Bronchial epithelial cell (primary cell): ENCODE measurements at places on chromosomes 4 and X.

GRCh38 chr4:62232814-62233213 is 1032.7 kb downstream of the ADGRL3 start:
- no peak for DNase-seq

DNA sequence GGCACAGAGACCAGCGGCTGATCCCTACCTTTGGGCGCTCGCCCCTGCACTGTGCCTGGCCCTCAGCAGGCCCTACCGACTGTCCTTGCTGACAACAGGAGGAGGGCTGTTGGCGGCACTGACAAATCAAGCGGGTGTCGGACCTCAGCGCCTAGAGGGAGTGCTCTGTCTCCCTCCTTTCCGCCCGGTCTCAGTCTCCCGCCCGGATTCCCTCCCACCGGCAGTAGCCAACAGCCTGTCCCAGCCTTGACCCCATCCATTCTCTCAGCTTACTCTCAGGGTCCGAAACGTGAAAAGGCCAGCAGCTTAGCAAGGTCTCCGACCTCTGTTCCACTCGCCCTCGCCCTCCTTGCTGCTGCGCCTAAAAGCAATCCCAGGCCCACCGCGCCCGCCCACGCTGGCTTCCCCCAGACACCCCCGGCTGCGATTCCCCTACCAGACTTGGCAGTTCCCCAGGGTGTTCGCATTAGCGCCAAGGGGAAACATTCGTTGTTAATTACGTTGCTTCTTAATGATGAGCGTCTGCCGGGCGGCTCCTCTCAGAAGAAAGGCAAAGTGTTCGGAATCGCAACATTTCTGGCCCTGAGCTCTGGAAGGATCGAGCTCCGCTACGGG is 96.2 kb downstream of the SOWAHB start:
- DNase-seq, result no peak

GRCh38 chr4:126004941-126005340 is 690.2 kb downstream of the FAT4 start:
- peak; percentile 60 for DNase-seq

GRCh38 chrX:46294234-46294633 is 251.0 kb downstream of the ZNF674 start:
- no peak for DNase-seq

- peak; percentile 94 for DNase-seq
Measured at GRCh38 chr4:40622913-40623312, 6.8 kb downstream of the RBM47 start.

DNA sequence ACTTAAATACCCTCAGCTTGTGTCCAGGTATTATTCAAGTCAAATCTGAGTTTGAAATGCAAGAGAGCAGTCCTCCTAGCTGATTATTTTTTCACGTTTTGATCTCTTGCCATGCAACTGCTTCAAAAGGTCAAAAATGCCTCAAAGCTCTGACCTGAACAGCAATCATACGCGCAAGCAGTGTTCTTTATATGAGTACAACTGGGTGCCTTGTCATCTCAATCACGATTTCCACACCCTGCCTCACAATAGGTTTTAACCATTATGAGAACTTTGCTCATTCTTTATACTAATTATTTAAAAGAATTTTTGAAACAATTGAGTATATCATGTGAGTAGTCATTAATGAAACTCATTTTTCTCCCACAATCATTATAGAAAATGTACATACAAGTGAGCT is 649.1 kb downstream of the DMD start:
- DNase-seq, result no peak

- DNase-seq, result no peak
Measured at GRCh38 chr4:793941-794621, 31.8 kb downstream of the CPLX1 start.

DNA sequence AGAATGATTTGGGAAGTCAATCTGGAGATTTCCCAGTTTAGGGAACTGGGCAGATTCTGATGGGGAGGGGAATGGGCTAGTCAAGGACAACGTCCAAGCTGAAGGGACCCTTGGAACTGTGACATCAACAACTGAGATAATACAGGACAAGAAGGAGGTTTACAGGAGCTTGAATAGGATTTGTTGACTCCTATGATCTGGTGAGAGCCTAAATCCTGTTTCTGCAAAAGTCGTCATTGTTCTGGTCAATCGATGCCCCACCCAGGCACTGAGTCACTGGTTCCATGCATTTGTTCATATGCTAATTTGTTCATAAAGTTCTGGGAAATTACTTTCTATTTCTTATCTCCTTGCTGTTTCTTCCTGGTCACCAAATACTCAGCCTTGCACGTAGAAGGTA is 15.3 kb upstream of the PDGFRA start:
- peak; percentile 71 for DNase-seq

GRCh38 chr4:8248091-8248490 is 21.5 kb upstream of the HTRA3 start:
- peak; percentile 46 for DNase-seq

GRCh38 chr4:55348466-55348865 is 2.4 kb downstream of the SRD5A3 start:
- DNase-seq, result peak; percentile 91

GRCh38 chr4:174373821-174374220 is 90.1 kb downstream of the CEP44 start:
- DNase-seq, result no peak

DNA sequence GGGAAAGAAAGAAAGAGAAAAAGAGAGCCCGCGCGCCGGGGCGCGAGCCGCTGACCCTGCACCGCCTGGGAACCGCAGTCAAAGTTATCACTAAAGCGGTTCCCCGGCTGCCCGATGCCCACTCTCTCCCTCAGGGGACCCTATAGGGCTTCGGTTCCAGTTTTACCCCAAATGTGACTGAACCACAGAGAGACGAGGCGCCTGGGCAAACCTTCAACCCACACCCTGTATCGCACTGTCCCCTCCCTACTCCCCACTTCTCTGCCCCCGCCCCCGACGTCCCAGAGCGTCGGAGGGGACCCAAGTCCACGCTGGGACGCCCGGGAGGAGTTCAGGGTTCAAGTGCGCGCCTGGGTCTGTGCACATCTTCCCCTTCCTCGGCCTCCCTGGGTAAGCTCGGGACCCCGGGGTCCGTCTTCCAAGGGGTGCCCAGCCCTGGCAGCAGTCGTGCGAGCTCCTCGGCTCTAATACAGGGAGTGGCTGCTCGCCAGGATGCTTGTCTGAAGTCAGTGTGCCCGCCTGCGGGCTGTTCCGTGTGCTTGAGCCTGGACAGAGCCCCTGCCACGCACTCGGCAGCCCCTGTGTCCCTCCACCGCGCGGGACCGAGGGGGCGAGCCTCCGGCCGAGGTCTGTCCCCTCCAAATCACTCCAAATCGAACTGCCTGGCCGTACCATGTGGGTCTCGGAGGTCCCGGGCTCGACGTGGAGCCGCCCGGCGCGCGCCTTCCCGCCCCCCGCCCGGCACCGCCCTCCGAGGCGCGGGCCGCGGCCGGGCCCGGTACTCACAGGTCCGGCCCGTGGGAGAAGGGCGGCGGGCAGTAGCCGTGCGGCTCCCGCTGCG is 960 bp downstream of the TRPC3 start:
- no peak for DNase-seq

- no peak for DNase-seq
Measured at GRCh38 chrX:3582451-3582850, 131.0 kb downstream of the PRKX start.

DNA sequence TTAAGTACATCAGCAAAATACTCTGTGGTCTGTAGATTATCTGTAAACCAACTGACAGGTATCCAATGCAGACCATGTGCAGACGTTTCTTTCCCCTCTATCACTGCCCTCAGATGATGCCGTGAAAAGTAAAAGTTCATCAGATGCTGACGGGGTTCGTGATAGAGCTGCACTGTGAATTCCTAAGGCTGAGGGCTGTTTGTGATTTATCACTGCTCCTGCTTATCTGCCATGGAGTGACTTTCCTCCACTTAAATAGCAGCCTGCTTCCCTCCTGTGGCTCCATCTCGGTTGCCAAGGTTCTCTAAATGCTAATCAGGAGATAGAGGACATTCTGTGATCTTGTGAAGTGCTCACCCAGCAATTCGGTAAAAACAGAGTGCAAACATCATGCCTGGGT is 89.3 kb upstream of the SRD5A3 start:
- DNase-seq, result no peak

GRCh38 chr4:10647846-10648245 is 36.7 kb downstream of the CLNK start:
- DNase-seq, result no peak

- DNase-seq, result no peak
Measured at GRCh38 chr4:114466299-114466698, 132.3 kb upstream of the UGT8 start.

GRCh38 chr4:8409264-8410065 is 31.1 kb downstream of the ACOX3 start:
- DNase-seq, result no peak

- DNase-seq, result no peak
Measured at GRCh38 chr4:128025319-128025718, 35.8 kb upstream of the LARP1B start.

- DNase-seq, result peak; percentile 68
Measured at GRCh38 chr4:40908702-40909362, 159.1 kb downstream of the NSUN7 start.

DNA sequence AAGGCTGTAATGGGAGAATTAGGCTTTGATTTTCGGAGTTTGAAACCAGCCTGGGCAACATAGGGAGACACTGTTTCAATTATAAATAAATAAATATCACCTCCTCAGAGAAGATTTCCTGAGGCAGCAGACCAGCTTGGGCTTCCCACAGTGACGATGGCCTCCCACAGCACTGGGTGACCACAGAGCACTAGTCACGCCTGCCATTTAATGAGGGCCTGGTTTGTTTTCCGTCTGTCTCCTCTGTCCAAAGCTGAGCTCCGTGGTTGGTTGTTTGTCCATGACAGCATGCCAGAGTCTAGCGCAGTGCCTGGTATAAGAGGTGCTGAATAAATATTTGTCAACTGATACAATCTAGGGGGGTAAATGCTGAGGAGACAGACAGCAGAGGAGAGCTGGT is 10.4 kb upstream of the PDGFRA start:
- DNase-seq, result no peak

DNA sequence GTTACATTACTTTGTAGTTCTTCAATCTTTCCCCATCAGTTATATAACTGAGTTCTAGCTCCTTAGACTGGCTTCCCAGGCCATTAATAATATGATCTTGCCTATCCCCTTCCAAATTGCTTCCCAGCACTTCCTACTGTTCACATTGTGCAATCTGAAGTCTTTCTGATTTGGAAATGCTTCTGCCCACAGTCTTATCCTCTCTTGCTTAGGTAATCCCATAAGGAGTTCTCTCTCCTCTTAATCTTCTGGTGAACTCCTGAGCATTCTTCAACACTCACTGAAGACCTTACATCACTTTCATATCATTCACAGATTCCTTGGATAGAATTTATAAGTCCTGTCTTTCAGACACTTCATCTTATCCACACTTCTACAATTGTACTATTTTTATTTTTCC is 132.7 kb upstream of the TTC29 start:
- no peak for DNase-seq

DNA sequence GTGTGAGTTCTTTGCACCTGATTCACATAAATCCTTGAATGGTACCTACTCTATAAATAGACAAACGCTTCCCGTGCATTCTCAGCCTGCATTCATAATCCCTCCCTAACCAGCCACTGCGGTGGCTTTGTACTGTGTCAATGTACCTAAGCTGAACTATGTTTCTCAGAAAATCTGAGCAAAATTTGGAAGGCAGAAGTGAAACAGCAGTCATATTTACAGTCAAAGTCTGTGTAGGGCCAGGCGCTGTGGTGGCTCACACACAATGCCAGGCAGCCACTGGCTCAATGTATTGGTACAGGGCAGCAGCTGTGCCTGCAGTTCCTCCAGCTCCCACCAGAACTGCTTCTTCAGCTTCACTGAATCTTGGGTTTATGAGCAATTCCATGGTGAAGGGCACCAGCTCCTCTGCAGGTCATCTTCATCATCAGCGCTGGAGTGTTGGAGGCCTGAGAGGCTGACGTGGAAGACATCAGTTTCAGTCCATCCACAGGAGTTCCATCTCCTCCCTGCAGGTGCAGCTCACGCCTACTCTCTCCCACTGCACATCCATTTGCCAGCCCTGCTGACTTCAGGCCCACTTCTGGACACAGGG is 32.3 kb upstream of the IRF2 start:
- no peak for DNase-seq

GRCh38 chr4:80911458-80911857 is 119.0 kb upstream of the BMP3 start:
- DNase-seq, result no peak

GRCh38 chrX:120453985-120454384 is 15.1 kb downstream of the LAMP2 start:
- DNase-seq, result peak; percentile 56

GRCh38 chr4:140875746-140876452 is 119.7 kb upstream of the TBC1D9 start:
- DNase-seq, result no peak

- DNase-seq, result no peak
Measured at GRCh38 chr4:22515888-22516541, at the start of gene ADGRA3. TSS of gene ADGRA3 (minus strand) at chr4:22516066. CDS start at chr4:22515784, 282 bp downstream.

DNA sequence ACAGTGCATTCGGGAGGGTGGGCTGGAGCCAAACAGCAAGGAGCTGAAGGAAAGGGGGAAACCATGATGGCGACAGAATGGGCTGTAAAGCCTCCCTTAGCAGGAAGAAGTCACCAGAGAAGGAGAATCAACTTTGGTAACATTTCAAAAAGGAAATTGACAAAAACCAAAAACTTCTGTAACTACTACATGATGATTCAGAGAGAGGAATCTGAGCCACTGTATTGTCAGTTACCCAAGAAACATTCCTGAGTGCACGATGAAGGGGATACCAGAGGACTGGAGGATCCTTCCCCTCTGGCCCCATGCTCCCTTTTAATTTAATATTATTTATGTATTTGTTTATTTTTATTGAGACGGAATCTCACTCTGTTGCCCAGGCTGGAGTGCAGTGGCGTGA is 26.3 kb downstream of the PDHA1 start:
- peak; percentile 6 for DNase-seq

DNA sequence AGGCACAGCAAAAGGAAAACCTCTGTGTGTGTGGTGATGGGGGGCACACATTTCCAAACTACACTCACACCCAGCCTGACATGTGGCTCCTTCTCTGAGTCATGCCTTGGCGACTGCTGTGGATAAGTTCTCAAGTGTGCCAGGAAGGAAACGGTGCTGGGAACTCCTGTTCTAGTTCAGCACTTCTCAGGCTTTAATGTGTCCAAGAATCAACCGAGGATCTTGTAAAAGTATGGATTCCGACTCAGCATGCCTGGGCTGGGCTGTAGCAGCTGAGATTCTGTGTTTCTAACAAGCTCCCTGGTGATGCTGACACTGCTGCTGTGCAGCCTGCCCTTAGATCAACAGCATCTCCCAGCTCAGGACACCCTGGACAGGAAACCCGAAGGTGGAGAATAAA is 20.2 kb downstream of the CLNK start:
- peak; percentile 93 for DNase-seq

GRCh38 chr4:39908284-39908683 is 69.4 kb downstream of the PDS5A start:
- no peak for DNase-seq

DNA sequence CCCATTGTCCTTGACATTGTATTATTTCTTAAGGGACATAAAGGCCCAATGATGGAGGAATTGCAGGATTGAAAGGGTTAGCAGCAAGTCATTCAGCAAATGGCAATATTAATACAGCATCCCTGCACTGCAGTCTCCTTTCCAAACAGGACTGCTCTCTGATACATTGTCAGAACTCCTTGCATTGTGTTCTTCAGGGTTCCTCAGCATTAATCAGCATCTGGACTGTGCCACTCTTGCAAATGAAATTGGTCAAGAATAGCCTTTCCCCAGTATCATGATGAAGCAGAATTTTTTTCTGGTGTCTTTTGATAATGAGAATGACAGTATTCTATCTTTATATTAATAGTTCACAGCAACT is 272.6 kb upstream of the HAND2 start:
- DNase-seq, result no peak

- peak; percentile 62 for DNase-seq
Measured at GRCh38 chrX:13028871-13029636, 15.4 kb downstream of the FAM9C start.

GRCh38 chr4:6720202-6720699 is 4.3 kb downstream of the BLOC1S4 start:
- no peak for DNase-seq
